ENCODE measurements at places on chromosomes 13 and 19. TPM values are rescaled to one million over a fixed set of nuclear protein-coding genes. Genes with fewer than 3 reads are reported as not detected.

Gene C2CD4C
- 1.5 TPM for polyA plus RNA-seq

Gene CRLF1
- 3.4 TPM for polyA plus RNA-seq

Gene LILRA6
- polyA plus RNA-seq, result 0.32 TPM

Gene NFILZ
- polyA plus RNA-seq, result not detected

Gene ELSPBP1
- 0.25 TPM for polyA plus RNA-seq

Gene TMEM59L
- polyA plus RNA-seq, result 2.5 TPM

Gene ZNF146
- polyA plus RNA-seq, result 155 TPM

Gene PRODH2
- polyA plus RNA-seq, result 39.3 TPM

Gene DNAAF3
- 7.5 TPM for polyA plus RNA-seq

Gene CCDC61
- polyA plus RNA-seq, result 11.7 TPM

Gene TNFRSF19
- polyA plus RNA-seq, result 60.8 TPM

GRCh38 chr19:35521124-35521743, 6.9 kb downstream of the SBSN start:
- DNase-seq, result no peak

DNA sequence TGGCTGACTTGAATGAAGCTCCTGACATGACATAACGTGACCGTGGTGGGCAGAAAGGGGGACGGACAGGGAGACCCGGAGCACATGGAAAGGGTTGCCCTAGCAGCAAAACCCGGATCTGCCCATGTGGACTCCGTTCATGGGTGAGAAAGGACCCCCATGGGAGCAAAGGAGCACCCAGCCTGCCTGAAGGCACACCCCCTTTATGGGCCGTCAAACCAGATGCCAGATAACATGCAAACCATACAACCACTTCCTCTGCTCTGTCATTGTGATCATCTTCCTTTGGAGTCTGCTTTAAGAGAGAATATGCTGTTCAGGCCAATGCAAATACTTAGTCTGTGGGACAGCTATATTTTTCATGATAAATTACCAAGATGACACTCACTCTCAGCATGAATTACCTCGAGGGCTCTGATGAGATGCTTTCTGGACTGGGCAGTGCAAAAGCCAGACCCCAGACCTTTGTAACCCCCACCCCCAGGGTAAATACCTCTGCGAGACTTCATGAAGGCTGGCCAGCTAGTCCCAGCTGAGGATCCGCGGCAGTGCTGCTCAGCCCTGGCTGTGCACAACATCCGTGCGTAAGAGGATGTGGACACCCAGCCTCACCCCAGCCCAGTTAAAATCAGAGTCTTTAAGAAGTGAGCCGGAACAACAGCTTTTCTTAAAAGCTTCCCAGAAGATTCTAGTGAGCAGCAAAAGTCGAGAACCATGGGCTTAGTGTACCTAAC, 126.6 kb downstream of the USP12 start:
- DNase-seq, result no peak

DNA sequence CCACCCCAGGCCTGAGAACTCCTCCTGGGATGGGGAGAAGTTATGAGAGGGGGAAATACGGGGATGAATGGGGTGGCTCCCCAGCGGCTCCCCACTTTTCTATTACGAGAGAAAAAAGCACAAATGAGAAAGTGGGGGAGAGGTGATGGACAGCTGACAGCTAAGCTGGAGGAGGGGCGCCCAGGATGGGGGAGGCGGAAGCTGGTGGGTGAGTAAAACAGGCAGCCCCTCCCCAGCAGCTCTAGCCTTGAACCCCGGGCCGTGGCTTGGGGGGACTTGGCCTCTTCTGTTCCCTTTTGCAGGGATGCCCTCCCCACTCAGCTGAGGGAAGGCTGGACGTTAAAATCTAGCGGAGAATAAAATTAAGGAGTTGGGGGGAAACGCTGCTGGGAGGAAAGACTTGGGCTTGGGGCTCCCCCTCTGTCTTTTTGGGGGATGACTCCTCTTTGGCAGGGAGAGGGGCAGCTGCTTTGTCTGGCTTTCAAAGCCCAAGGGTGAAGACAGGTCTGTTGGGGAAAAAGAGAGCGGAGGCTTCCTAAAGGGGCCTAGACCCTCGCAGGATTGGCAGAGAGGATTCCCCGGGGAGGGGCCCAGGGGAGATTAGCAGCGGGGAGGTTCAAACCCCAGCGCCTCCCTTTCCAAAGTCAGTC, 1.4 kb upstream of the SAMD1 start:
- DNase-seq, result peak; percentile 29

DNA sequence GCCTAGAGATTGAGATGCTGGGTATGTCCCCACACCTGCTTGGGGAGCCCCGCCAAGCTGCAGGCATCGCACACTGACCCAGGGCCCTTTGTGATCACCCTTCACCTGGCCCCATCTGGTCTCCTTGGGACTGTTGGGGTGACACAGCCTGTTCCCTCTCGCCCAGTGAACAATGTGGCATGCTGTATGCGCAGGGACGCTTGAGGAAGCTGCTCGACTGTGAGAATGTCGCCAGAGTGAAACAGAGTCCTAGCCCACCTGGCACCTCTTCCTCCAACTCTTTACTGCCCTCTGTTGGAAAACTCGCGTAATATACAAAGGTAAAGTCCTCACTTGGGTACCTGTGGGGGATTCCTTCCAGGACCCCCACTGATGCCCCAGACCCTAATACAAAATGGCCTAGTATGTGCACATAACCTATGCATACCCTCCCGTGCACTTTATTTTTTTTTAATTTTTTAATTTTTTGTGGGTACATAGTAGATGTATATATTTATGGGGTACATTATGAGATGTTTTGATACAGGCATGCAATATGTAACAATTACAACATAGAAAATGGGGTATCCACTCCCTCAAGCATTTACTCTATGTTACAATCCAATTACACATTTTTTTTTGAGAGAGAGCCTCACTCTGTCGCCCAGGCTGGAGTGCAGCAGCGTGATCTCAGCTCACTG, 9.0 kb downstream of the BLOC1S3 start:
- DNase-seq, result no peak

- DNase-seq, result no peak
These were observed 2.2 kb downstream of the MZF1 start for GRCh38 chr19:58570770-58571574.

GRCh38 chr13:45833663-45834375, 17.7 kb downstream of the SIAH3 start:
- DNase-seq, result no peak

GRCh38 chr19:18832306-18833140, 764 bp downstream of the UPF1 start:
- no peak for DNase-seq

- no peak for DNase-seq
These were observed 25.3 kb downstream of the TPT1 start for GRCh38 chr13:45315520-45316167.

DNA sequence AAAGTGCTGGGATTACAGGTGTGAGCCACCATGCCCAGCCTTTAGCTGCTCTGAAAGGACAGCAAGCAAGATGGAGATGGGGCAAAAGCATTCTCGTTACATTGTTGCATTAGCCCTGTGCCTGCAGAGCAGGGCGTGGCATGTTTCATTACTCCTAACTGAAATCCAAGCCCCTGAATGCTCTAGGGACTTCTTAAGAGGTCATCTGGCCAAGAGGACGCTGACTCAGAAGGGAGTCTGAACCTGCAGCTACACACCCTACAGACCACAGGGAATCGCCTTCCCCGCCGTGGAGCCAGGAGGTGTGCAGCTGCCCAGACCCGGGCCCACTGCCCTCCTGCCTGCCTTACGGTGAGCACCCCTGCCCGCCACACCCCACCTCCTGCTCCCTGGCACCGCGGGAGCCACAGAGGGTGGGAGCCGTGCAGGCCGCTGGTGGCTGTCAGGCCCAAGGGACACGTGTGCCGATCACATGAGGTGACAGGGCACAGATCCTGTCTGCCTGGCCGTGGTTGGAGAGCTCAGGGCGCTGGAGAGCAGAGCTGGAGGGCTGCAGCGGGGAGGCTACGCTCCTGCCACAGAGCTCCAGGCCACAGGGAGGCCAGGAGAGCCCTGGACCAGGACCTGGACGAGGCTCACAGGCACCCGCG, 27.2 kb downstream of the ADPRHL1 start:
- no peak for DNase-seq

- peak; percentile 26 for DNase-seq
These were observed 668.1 kb downstream of the SLITRK5 start for GRCh38 chr13:88339271-88339741.

- no peak for DNase-seq
These were observed 99.8 kb downstream of the WDFY2 start for GRCh38 chr13:51684076-51684475.

DNA sequence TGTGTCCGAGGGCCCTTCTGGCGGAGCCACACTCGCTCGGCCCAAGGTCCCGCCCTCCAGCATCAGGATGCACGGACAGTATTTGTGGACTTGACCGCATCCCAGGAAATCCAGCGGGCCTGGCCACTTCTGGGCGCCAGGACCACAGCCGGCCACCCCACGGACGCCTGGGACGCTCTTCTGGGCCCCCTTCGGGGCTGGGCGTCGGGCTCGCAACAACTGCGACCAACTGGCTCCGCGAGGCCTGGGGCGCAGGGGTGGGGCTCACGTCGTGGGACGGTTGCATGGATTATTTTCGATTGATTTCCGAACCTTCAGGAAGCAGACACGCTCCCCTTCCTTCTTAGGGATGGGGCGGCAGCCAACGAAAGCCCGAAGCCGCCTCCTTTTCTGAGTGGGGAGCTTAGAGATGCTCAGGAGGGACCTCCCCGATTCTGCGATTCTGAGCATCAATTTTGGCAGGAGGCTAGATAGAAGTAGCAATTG, 521 bp upstream of the NUP58 start:
- no peak for DNase-seq

- DNase-seq, result no peak
These were observed 245.9 kb downstream of the ITGBL1 start for GRCh38 chr13:101698400-101698799.

DNA sequence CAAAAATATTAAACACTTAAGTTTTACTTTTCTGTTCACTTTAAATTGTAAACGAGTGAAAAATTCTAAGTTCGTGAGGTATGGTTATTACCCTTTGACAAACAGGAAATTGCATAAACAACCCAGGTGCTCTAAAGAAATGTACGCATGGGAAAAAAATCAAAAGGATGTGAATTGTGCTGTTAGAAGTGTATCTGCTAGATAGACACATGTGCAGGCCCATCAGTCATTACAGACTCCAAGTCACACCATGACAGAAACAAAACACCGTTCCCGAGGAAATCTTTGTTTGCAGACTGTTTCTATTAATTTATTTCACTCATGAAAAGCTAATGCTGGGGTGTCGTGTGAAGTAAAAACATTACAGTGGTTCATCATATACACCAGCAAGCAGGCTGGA, 17.0 kb upstream of the DOCK9 start:
- no peak for DNase-seq

- DNase-seq, result no peak
These were observed 42.7 kb upstream of the MIR17HG start for GRCh38 chr13:91304741-91305140.

- DNase-seq, result no peak
These were observed 67.7 kb downstream of the CAB39L start for GRCh38 chr13:49376121-49376520.

- no peak for DNase-seq
These were observed 38.1 kb downstream of the TMEM255B start for GRCh38 chr13:113796964-113797676.

DNA sequence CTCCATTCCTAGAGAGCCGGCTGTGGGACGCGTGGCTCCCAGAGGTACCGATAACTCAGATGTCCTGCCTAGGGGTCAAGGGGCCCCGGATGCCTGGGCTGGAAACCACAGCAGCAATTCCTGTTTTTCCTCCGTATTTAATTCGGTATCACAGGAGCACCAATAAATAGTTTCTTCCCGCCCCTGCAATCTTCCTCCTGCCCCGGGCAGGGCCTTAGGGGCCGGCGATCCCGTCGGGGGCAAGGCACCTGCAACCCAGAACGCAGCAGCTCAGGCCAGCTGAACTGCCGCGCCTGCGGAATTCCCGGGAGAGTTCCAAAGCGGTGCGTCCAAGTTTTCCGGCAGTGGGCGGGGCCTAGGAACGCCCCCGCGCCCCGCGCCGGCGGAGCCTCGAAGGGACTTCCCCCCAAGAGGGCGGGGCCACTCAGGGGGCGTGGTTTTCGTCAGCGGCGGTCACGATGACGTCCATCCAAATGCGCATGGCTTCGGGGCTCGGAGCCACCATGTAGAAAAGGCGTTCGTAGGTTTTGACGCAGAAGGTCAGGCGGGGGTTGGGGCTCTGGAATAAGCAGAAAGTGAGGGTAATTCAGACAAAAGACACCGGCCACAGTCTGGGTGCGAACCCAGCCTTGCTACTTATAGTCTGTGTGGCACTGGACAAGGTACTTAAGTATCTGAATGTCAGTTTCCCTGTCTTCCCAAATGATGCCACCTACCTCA, 9.7 kb upstream of the LYPD3 start:
- DNase-seq, result peak; percentile 93

- no peak for DNase-seq
These were observed 57.7 kb downstream of the ANKRD10 start for GRCh38 chr13:110856942-110857835.

DNA sequence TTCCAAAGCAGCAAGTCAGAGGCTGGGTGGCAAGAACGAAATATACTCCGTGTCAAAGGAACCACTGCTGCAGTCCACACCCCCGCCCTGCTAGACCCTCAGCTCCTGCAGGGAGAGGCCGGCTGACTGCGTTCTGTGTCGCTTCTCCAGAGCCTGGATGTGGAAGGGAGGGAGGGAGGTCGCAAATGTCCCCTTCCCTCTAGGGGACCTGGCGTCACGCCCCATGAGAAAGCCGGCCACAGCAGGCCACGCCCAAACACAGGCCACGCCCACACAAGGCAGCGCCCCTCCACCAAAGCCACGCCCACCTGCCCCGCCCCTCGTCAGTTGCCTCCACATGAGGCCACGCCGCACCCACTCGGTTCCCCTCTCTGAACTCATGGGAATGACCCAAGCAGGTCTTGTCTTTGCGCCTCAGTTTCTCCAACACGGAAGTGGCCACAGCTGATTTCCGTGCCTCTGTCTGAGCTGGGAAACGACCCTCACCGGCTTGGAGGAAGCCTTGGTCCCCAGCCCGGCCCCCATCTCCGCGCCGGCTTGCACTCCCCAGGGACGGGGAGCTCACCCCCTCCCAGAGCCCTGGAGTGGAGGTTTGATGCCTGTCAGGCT, 38.4 kb upstream of the TCF3 start:
- no peak for DNase-seq

DNA sequence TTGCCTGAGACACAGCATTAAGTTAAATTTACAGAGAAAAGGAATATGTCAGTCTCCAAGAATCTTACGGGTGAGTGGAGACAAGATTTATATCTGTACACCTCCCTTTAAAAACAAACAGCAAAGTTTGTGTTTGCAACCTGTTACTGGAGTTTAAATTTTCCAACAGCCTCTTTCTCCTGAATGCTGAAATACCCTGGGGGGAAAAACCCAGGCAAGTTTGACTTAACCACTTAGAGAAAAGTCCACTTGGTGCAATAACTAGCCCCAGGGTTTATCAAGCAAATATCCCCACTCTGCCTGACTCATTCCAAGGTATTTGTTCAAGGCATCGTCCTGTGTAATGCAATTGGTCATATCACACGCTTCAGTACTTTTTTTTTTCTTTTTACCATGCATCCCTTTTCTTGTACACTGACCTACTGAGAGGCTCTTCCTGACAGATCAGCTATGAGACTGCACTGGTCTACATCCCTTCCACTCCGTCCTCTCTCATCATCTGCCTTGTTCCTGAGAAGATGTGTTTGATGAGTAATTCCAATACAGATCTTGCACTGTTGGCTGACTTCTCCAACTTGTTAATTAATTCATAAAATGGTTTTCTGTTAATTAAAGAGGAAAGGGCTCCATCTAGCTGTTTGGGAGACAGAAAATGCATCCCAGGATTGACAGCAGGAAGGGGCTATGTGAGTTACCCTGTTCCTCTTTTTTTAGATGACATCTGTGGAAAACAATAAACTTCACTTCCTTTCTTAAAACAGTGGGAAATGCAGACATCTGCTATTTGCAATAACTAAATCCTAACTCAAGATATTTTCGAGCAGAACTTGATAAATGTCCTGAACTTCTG, 212.5 kb upstream of the IRS2 start:
- peak; percentile 31 for DNase-seq

Data from left kidney (tissue), 8 donors.